ENCODE measurements at places on chromosomes 7 and 10.
A peak's percentile ranks its signal among the peaks of the same experiment; 100 is the strongest.

GRCh38 chr10:20596911-20597310 lies 300.2 kb downstream of the NEBL start:
- no peak for DNase-seq

DNA sequence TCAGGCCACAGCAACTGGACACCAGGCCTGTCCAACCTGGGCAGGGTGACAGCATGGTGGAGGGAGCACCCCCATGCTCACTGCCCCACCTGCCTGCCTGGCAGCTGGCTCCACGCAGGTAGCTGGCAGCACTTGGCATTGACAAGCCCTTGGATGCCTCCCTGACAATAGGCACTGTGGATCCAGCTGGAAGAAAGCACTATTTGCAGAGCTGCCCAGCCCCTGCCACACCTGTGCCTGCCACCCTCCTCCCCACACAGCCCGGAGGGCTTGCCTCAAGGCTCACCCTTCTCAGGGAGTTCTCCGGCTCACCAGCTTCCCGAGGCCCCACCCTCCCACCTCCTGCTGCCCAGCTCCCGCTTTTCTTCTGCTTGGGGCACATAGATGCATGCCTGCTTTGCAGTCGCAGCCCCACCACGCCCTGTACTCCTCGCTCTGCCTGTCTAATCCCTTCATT lies 160.1 kb downstream of the NEURL1 start:
- no peak for DNase-seq

- peak; percentile 98 for DNase-seq
Observed at GRCh38 chr7:100177045-100178001, at the start of the genes GPC2 and STAG3. Gene GPC2 (minus strand): TSS chr7:100177381. CDS start chr7:100177199, 182 bp downstream. Gene STAG3 (plus strand): TSS chr7:100177918. CDS start chr7:100180557, 2,639 bp downstream.

DNA sequence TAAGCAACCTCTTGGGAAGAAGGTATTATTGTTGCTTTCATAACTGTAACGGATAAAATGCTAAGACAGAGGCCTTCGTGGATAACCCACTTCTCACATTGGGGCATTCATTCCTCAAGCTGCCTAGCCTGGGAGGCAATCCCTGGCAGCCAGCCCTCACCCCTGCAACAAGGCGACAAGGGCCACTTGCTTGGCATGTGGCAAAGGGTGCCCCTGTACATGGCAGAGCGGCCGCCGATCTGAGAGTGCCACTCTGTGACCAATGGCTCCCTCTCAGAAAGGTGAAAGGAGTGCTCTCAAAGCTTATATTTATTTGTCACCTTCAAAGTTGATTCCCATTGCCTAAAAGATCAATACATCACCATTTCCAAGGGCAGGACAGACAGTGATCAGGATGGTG lies 31.9 kb downstream of the EBF3 start:
- DNase-seq: no peak

DNA sequence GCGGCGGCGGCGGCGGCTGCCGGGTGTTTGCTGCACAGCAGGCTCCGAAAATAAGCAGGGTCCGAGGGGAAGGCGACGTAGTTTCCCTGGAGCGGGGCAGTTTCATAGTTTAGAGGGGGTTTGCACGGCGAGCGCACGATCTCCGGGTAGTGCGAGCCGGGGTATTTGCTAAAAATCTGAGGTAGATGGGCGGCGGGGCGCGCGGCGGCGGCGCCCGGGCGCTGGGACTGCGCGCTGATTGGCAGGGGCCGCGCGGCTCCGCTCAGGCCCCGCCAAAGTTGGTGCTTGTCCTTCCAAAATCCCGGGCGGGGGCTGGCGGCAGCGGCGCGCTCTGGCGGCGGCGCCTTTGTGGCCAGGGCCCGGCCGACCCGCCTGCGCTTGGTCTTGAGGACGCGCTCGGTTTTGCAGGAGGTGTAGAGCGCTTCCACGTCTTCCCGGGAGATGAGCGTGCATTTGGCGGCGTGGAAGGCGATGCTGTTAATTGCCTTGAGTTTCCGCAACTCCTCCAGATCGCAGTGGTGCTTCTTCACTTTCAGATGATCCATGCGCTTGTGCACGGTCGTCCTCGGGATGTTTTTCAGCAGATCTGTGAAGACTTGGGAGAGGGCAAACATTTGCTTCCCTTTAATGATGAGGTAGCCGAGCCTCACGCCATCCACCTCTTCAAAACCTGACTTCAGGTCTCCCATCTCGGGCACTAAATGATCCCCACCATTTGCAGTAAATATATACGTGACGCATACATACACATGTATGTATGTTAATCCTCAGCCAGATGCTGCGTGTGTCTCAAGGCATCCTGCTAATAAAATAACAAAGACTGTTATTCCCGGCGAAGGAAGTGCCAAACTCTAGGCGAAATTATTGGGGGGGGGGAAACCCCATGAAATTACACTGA lies 8.1 kb downstream of the SKIDA1 start:
- peak; percentile 14 for DNase-seq

- DNase-seq: no peak
Observed at GRCh38 chr7:95190515-95190914, 133.8 kb downstream of the PON1 start.

GRCh38 chr7:29881724-29882123 lies 75.4 kb downstream of the WIPF3 start:
- DNase-seq: no peak

GRCh38 chr10:66218981-66219587 lies 706.8 kb upstream of the LRRTM3 start:
- no peak for DNase-seq

GRCh38 chr7:81331061-81332018 lies 412.5 kb upstream of the SEMA3C start:
- no peak for DNase-seq

DNA sequence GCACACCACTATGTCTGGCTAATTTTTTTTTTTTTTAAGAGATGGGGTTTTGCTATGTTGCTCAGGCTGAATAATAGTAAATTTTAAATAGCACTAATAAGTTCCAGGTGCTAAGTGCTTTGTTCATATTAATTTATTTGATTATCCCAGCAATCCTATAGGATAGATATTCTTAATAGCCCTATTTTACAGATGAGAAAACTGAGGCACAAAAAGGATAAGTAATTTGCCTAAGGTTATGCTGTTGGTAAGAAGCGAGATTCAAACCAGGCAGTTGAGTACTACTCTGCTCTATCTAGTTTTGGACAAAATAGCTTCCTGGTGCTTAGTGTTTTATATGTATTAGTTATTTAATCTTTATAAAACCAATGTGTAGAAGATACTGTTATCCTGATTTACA lies 72.5 kb upstream of the STRIP2 start:
- DNase-seq: no peak

DNA sequence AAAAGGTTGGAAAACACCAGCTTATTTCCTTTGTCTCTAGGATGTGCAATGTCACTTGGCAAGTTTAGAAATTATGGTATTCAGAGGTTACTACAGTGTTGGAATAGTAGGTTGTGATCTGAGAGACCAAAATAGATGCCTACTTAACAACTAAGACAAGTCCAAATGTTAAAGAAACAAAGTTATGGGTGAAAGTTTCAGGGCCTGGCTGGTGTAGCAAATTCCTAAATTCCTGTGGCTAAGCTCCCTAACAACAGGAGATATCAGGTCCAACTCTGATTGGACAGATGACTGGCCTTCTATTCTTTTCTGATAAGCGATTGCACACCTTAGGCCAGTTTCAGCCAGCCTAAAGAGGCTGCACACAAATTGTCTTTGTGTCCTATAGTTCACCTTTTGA lies 873.5 kb downstream of the REEP3 start:
- DNase-seq: no peak
